ENCODE measurements at places on chromosomes 7 and 10. TPM values are rescaled to one million over a fixed set of nuclear protein-coding genes. Genes with fewer than 3 reads are reported as not detected.

Gene CFAP43
- 0.17 TPM for polyA plus RNA-seq

Gene GALNT11
- polyA plus RNA-seq = 11.4 TPM

Gene KNDC1
- 0.29 TPM for polyA plus RNA-seq

Gene FGFBP3
- polyA plus RNA-seq = 0.79 TPM

Gene TWNK
- 9.9 TPM for polyA plus RNA-seq

Gene VPS37D
- 0.86 TPM for polyA plus RNA-seq

Gene ANXA8L1
- 0.04 TPM for polyA plus RNA-seq

Gene COBL
- 0.80 TPM for polyA plus RNA-seq

Gene ABLIM1
- 13.6 TPM for polyA plus RNA-seq

Gene TUBAL3
- polyA plus RNA-seq = not detected

Gene CLDN4
- polyA plus RNA-seq = 0.33 TPM

Gene RARRES2
- 176 TPM for polyA plus RNA-seq

Gene CPA2
- polyA plus RNA-seq = 0.28 TPM

Gene ALKBH4
- polyA plus RNA-seq = 9.2 TPM

Gene CYP3A7
- not detected for polyA plus RNA-seq

Gene SLC29A4
- 1.1 TPM for polyA plus RNA-seq

All from spleen (tissue), 13 donors.